ENCODE measurements at places on chromosomes 11 and 22.
A peak's percentile ranks its signal among the peaks of the same experiment; 100 is the strongest.

- DNase-seq: no peak
These were observed 252.7 kb downstream of the CASP12 start for GRCh38 chr11:104645261-104646222.

- no peak for DNase-seq
These were observed 12.4 kb downstream of the OR51B6 start for GRCh38 chr11:5363679-5364078.

DNA sequence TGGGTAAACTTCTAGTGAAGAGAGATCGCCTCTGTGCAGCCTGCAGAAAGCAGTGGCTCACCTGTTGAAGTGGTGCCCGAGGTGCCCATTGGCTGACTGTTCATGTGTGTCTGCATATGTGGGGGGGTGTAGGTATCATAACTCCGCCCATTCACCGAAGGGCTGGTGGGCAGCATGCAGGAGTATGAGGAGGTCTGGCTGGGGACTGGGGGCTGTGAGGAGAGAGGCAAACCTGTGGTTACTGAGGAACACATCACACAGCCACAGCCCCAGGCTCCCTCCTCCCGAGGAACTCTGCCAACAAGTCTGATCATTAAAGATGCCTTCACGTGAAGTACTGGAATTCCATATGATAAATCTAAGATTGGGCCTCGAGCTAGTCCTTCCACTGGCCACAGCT, 20.5 kb downstream of the PAX6 start:
- DNase-seq: no peak

DNA sequence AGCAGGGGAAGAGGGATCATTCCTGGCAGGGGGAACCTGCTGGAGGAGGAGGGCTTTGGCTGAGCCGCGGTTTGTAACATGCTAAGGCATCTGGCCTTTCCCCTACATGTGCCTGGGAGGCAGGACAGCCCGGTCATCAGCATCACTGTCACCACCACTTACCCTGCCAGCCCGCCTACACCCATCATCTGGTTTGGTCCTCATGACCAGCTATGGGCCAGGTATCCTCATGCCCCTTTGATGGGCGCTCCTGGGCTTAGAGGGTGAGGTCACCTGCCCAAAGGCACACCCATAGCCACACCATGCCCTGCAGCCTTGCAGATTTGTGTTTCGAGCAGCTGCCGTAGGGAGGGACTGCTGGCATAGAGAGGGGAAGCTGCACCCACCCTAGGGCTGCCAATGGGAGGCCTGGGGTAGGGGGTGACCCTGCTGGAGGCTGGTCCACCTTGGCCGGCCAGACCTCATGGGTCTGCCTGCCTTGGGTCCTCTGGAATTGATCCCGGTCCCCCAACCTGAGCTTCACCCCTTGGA, 2.6 kb downstream of the MRGPRF start:
- DNase-seq: no peak

DNA sequence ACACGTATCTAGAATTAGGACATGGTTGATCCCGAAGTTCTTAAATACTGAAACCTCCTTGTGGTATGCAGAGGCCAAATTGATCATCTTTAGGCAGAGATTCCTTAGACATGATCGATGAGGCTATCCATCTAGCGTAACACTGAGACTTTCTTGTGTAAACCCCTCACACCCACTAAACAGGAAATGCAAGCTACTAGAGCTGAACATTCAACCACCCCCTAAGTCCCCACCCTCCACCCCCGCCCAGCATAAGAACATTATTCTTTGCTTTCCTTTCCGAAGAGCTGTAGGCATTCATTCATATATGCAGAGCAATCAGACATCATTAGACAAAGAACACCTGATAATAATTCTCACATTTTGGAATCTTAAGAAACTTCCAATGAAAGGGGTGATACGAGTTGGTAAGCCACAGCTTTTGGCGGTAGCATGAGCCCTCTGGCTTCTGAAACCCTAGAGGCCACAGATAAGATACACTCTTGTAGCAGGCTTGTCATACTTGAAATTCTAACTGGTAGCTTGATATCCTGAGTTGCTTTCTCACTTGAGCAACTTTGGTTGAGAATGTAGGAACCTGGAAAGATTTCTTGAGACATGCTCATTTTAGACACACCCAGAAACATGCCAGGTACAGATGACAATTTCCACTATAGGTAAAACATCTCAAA, 42.2 kb downstream of the FLI1 start:
- DNase-seq: peak; percentile 82

DNA sequence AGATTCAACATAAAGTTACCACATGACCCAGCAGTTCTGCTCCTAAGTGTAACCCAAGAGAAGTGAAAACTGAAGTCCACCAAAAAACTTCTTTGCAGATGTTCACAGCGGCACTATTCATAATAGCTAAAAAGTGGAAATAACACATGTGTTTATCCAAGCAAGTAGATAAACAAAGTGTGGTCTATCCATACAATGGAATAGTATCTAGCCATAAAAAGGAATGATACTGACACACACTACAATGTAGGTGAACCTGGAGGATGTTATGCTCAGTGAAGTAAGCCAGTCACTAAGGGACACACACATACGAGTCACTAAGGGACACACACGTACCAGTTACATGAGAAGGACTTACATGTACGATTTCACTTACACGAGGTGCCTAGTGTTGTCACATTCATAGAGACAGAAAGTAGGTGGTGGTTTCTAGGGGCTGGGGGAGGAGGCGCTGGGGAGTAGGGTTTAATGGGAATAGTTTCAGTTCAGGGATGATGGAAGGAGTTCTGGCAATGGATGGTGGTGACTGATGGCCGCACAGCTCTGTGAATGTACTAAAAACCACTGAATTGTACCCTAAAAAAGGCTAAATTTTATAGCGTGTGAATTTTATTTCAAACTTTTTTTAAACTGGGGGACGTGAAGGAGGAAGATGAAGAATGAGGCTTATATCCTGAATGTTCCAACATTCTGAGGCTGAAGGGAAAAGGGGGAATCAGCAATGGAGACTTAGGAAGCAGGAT, 27.2 kb upstream of the COMT start:
- DNase-seq: no peak

DNA sequence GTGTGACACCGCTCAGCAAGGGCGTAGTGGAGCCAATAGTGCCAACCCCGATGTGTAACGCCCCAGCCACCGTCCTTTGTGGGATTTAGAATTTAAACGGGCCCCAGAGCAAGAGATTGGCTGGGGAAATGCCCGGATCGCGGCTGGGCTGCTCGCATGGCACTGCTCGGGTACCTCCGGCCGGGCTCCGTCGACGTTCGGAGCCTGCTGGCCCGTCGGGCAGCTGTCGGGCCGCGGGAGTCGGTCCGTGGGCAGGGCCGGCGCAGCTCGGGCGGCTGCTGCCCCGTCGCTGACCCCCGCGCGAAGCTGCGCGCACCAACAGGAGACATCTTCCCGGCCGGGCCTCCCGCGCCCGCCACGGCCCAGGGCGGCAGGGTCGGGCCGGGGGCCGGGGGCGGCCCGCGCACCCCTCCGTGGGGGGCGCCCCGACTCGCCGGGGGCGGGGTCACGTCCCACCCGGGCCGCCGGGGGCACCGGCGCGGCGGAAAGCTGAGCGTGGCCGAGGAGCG, 1.3 kb upstream of the KDM2A start:
- peak; percentile 61 for DNase-seq

DNA sequence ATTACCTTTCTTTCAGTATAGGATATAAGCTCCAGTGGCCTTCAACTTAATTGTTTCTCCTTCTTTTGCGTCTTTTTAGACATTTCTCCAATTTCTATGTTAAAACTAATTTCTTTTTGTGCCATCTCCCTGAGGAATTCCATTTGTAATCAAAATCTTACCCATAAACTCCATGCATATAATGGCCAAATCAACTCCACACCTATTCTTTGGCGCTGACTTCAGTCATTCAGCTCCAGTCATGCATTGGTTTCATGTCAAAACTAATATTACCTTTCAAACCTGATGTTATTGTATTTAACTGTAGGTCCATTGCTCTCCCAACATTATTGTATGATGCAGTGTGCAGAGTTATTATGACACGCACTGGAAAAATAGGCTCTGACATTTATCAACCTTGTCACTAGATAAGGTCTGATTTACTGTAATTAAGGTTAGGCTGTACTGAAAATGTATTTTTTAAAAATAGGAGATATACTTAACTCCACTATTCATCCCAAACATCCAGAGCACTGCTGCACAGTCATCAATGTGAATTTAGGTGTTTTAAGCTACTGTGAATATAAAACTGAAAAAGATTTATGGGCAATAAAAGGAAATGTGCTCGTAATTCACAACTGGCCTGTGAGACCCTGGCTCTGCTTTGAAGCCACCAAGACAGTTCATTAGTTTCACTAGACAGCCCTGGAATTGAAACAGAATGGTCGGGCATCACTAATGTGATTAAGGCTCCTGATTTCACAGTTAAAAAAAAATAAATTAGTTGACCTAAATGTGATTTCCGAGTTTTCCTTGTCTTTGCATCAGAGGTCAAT, 180.6 kb upstream of the GRIA4 start:
- DNase-seq: no peak

DNA sequence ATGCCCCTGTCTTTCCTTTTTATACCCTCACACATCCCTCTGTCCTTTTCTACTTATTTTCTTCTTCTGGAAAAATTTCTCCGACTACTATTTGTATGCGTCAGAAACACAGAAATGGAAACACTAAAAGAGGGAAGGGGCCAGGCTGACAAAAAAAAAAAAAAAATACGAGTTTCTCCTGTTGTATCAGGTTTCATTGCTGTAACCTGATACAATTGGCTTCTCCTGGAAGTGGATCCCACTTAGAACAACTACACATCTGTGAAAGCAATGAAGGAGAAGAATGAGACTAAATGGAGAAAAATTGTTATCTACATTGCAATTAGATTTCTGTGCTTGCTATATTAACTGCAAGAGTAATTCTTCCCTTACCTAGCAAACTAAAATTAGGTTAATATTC, 393.9 kb downstream of the GUCY1A2 start:
- no peak for DNase-seq

- DNase-seq: peak; percentile 41
These were observed 1.1 kb downstream of the UBASH3B start for GRCh38 chr11:122656631-122657101.

DNA sequence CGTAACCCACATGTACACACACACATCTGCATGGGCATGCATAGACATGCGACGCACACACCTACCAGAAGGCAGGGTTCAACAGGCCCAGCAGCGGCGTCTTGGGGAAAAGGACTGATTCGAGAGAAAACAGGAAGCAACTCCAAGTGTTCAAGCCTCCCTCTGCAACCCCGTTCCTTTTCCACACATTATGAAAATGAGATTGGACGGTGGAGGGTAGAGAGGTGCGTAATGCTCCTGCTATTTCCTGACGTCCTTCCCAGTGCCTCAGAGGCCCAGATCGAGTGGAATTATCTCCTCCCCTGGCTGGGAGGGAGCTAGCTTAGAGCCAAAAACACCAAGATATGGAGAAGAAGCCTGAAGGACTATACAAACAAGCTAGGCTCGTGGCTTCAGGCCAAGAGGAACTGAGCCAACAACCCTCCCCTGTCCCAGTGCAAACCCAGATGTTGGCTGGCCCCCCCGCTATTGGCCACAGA, 289.2 kb downstream of the MN1 start:
- peak; percentile 14 for DNase-seq

DNA sequence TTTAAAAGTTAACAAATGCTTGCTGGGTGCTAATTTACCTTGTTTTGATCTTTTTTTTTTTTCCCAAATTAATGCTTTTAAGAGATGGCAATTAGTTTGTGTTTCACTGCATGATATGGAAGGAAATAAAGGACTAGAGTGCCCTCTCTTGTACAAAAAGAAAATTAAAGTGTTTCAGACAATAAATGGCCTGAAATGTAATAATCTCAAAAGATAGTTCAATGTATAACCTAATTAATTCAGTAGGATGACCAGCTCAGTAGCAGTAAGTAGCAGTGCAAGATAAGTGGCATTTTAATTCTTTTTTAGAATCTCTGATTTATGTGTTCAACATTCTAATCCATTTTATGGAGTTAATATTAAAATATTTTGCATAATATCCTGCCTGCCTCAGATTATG, 39.9 kb upstream of the MYO18B start:
- DNase-seq: peak; percentile 70

GRCh38 chr11:86193297-86194095, 51.1 kb upstream of the EED start:
- DNase-seq: peak; percentile 94

GRCh38 chr11:92852229-92852628, 117.2 kb upstream of the MTNR1B start:
- DNase-seq: peak; percentile 8

GRCh38 chr11:121780971-121781370, 328.2 kb upstream of the SORL1-AS1 start:
- no peak for DNase-seq

DNA sequence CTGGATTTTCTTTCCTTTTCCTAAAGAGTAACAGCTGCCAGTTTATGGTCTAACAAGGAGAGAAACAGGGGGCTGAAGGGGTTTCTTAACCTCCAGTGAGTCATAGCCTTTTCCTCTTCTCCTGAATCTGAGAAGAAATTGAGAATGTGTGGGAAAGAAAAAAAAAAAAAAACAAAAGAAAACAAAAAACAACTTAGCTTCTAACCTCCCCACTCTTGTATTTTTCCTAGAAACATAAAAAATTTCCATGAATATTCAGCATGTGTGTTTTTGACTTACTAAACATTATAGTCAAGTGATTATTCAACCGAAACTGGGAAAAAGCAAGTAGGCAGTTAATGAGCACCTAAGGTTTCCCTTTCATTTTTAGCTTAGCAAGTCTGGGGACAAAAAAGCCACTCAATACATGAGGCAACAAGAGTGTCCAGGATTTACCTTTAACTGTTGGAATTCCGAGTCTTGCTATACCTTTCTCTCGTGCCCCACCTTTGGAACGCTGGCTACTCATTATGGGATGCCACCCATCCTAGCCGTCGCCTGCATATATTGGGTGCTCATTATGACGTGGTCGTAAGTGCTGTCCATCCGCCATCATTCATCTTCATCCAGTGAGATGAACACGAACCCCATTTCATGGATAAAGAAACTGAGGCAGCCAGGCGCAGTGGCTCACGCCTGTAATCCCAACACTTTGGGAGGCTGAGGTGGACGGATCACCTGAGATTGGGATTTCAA, 2.4 kb downstream of the ASPHD2 start:
- DNase-seq: no peak

GRCh38 chr11:129041611-129042018, 98.9 kb upstream of the TP53AIP1 start:
- DNase-seq: no peak

- DNase-seq: no peak
These were observed 85.0 kb downstream of the NAT10 start for GRCh38 chr11:34190192-34191139.

DNA sequence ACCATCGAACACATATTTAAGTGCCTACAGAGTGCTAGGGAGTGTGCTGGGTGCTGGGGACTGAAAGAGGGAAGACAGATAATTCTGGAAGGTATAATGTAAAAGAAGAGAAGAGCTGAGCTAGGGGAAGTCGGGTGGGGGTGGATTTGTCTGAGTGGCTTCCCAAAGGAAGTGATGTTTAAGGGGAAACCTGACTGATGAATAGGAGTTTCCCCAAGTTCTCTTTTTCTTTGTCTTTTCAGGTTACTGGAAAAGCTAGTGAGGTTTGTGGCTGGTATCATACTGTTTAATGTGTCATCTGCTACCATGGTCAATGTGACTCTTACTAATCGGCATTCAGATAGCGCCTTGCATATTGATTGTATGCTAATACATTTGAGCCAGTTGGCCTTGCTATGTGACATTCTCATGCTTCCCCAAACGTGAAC, 151.6 kb upstream of the MTMR2 start:
- DNase-seq: no peak

- DNase-seq: no peak
These were observed 16.7 kb downstream of the PDE2A start for GRCh38 chr11:72657411-72658100.

GRCh38 chr22:36056980-36057379, 28.4 kb upstream of the RBFOX2 start:
- DNase-seq: no peak
